ENCODE measurements at places on chromosomes 4 and X. TPM values are rescaled to one million over a fixed set of nuclear protein-coding genes. Genes with fewer than 3 reads are reported as not detected.

The POU3F4 gene
- total RNA-seq: not detected

The LDOC1 gene
- 5.6 TPM for total RNA-seq

The PTTG2 gene
- not detected for total RNA-seq

The POF1B gene
- 0.21 TPM for total RNA-seq
